ENCODE measurements at places on chromosomes 13 and 19.

DNA sequence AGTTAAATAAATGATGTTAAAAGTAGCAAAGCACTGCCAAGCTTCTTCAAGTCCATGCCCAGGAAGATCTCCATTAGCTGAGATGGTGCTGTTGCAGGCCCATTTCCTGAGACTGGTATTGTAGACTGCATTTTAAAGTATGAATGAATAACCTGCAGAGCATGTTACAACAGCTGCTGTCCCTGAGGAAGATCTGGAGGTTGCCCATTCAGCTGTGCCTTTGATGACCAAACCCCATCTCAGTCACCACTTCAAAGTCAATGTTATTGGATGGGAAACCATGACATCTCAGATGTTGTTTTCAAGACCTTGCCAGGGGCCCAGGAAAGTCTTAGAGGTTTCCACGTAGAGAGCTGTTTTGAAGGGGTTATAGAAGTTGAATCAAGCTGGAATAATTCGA, 281.3 kb downstream of the MTUS2 start:
- DNase-seq, result no peak

GRCh38 chr13:48783695-48784230, 130.0 kb downstream of the CYSLTR2 start:
- no peak for DNase-seq

- no peak for DNase-seq
These were observed 3.6 kb upstream of the HAS1 start for GRCh38 chr19:51727349-51727880.

DNA sequence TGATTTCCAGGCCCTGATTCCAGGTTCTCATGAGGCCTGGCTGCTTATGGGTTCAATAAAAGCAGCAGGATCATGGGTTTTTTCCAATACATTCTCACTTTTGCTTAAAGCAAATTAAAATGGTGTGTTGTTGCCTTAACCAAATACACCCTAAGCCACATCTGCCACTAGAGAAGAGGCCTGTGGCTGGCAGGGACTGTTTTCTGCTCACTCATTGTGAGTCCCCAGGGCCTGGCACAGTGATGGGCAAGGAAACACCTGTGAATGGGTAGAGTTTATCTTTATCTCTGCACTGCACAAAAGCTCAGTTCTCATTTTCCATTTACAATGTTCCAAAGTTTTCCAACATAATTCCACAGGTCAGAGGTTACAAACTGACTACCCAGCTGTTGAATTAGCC, 726.0 kb downstream of the UQCRFS1 start:
- no peak for DNase-seq

GRCh38 chr13:40599124-40599523, 67.3 kb downstream of the FOXO1 start:
- no peak for DNase-seq

DNA sequence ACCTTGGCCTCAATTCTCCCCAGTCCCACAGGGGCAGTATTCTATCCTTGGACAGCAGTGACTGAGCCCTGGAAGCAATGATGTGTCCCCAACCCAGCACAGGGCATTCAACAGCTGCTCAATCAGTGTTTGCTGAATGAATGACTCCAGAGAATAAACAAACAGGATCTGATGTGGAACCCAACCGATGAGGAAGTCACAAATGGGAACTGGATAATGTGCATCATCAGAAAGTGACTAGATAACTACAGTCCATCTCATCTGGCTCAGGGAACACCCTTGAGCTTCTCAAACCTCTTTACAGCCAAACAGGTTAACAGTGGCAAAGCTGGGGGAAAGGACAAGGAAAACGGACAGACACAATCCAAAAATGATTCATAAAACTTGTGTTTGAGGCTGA, 8.2 kb downstream of the SLC25A30 start:
- DNase-seq, result no peak

DNA sequence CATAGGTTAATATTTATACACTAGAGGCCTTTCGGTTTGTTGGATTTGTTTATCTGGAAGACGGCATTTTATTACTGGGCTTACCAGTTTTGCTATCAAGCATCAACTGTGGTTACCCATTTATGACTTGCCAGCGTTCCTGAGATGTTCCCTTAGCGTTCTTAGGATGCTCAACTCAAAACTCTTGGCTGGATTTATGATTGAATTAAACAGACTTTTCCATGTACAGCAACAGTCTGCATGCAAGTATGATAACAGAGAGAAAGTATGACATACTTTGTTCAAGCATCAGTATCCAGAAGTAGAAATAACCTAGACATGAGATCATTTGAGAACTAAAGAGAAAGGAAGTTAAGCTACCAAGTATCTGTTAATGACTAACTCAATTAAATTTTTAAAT, 29.9 kb upstream of the RNF113B start:
- DNase-seq, result no peak

GRCh38 chr13:42189061-42189460, 82.9 kb upstream of the AKAP11 start:
- DNase-seq, result no peak

DNA sequence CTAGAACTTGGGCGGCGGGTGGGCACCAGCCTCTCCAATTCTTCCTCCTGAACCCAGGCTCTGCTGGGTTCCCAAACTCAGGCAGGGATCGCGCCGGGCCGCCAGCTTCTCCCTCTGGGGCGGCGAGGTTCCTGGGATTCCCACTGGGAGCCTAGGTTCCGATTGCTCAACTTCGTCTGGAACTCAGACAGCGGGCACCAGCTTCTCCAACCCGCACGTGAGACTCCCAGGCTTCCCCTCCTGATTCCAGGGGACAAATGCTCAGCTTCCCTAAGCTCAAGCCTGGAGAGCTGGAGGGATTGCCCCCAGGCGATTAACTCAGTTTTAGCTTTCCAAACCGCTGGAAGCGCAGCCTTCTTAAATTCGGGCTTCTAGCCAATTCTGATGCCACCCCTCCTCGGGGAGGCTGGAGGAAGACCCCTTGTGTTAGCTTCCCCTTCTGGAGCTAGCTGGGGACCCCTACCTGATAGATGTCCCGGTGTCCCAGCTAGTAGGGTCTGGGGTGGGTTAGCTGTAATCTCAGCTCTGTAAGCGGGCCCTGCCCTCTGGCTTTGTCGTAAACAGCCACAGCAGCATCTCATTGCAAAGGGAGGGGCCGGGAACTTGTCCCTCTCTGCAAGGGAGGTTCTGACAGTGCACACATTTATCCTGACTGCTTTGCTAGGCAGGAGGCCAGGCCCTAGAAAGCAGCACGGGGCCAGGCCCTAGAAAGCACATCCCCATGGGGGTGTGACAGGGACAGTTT, 671 bp downstream of the MCOLN1 start:
- DNase-seq, result no peak

- DNase-seq, result no peak
These were observed 959.9 kb downstream of the DIAPH3 start for GRCh38 chr13:59203855-59204254.

- no peak for DNase-seq
These were observed 60.4 kb upstream of the ABCC4 start for GRCh38 chr13:95361686-95362085.

DNA sequence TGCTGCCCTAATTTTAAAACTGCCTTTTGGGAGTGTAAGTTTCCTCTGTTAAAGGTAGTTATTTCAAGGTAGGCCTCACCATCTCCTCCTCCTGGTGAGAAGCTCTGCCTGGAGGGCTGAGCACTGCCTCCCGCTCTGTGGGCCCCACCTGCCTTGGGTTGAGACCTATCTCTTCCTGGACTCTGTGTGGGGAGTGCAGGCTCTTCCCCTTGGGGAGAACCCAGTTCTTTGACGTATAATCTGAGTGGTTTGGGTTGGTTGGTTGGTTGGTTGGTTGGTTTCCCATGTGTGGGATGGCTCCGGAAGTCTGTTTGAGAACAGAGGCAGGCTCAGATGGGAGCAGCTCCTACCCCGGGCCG, 39.1 kb downstream of the ACTN4 start:
- DNase-seq, result peak; percentile 18

GRCh38 chr13:76038920-76039716, 403.0 kb downstream of the LMO7 start:
- no peak for DNase-seq

- no peak for DNase-seq
These were observed 7.9 kb upstream of the SERTAD3 start for GRCh38 chr19:40452016-40452415.

DNA sequence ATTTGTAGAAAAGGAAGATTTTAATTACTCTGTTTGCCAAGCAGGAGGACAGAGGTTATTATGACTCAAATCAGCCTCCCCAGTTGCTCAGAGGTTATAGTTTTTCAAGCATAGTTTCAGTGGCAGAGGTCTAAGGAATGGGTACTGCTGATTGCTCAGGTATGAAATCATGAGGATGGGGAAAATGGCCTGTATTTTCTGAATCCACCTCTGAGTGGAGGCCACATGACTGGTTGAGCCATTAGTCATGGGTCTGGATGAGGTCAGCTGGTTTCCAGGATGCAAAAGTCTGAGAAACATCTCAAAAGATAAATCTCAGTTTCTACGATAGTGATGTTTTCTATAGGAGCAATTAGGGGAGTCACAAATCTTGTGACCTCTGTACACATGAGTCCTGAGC, 62.8 kb upstream of the CEACAM8 start:
- no peak for DNase-seq

DNA sequence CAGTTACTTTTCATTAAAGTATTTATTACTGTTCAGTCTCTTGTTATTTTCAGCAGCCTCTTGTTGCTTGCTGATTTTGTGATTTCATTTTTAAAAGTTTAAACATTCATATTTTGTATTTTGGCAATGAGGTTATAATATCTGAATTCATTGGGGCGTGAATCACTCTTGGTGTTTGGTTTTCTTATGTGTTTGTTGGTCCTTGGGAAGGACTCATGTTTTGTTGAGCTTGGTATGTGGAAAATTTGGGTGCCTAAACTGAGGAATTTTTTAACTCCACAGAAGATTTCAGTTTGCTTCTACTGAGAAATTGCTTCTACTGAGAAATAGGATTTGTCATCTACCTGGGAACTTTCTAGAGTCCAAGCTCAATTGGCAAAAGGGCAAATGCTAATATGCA, 38.2 kb downstream of the PDS5B start:
- no peak for DNase-seq

- no peak for DNase-seq
These were observed 12.2 kb upstream of the CACNG6 start for GRCh38 chr19:53978975-53979801.

- no peak for DNase-seq
These were observed 2.1 kb upstream of the BSG start for GRCh38 chr19:570251-570686.

DNA sequence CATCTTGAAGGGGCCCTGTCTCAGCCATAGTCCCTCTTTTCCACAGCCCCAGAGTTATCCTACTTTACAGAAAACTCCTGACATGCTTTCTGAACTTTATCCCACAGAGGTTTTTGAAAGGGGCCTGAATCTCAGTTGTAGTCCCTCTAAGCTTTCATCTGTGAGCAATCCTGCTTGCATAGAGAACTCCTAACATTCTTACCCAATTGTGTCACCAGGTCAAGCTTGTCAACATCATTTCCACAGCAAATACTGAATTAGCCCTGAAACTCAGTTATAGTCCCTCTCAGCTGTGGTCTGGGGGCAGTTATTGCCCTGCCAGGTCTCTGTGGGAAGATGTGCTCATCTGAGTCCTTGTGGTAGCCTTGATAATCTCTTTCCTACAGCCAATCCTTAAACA, 2190.3 kb upstream of the PCDH20 start:
- DNase-seq, result no peak

DNA sequence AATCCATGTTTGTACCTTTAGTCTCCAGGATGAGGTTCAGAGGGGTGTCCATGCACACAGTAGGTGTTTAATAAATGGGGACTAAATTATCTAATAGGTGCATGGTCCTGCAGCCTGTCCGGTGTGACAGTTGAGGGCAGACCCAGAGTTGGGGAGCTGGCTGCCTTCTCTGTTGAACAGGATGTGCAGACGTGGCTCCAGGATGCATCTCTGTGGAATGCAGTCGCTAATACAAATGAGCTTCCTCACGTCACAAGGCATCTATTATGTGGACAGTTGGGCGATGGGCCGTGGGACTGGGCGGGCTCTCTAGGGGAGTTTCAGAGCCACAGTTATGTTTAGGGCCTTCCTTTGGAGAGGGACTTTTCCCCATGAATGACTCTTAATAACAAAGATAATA, 71.0 kb downstream of the SIPA1L3 start:
- no peak for DNase-seq

- DNase-seq, result peak; percentile 41
These were observed 365 bp downstream of the PPP6R1 start for GRCh38 chr19:55258476-55258827.

DNA sequence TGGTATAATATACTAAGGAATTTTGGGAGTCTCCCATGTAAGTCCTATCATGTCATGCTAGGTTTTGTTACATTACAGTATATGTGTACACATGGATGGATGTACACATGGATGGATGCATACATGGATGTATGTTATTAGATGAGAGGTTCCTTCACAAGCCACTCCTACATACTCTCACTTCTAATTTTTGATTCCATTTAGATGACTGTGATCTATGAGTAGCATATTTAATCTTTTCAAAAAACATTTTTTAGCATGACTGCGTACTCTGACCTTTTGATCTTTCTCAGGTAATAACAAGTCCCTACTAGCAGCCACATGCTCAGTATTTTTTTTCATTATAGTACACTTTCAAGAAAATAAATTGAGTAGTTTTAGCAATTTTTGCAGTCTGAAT, 441.8 kb downstream of the SLITRK1 start:
- DNase-seq, result no peak

GRCh38 chr19:17953869-17954268, 13.0 kb upstream of the KCNN1 start:
- no peak for DNase-seq

GRCh38 chr19:6958791-6959190, 62.4 kb downstream of the MBD3L2B start:
- DNase-seq, result no peak

DNA sequence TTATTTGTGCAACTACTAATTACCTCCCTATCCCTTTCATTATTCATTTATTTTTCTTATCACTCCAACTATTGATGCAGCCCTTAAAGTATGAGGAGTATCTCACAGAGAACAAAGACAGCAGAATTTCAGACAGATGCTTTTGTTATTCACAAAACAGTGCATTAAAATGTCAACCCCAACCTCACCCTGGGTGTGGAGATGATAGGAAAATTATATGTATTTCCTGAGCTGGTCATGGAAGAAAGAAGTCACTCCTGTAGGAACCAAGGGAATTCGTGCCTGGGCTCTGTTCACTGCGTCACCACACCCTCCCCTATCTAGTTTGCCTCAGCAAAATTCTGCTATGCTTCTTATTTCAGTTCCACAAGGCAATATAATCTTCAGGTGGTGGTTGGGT, 315.5 kb downstream of the OXGR1 start:
- no peak for DNase-seq

DNA sequence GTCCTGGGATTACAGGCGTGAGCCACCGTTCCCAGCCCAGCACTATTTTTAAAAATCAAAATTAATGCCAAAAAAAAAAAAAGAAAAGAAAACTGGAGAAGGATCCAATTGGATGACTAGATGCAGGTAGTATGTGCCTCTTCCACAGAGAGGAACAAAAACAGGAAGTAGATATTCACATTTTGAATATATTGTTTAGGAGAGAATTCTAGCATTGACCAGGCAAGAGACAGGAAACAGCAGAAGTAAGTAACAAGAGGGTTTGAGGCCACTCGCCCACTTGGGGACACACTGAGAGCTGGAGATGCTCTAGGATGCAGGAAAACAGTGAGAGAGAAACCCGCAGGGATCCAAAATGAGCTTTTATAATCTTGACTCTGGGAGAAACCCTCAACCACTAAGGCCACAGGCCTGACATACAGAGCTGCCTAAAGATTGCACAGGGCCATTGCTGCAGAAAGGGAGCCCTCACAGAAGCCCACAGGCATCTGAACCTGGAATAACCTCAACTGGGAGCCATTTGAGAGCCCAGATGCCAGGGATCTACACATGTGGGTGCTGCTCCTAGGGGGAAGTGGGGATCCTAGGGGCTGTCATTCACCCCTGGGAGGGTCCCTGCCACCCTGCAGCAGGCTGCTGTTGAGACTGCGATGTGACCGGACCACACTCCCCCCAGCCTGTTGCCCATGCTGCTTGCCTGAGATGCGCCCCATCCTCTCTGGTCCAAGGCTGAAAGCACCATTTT, 28.2 kb downstream of the IGFL2 start:
- DNase-seq, result no peak

All from activated CD4-positive, alpha-beta T cell treated with anti-CD3 and anti-CD28 coated beads for 4 hours (primary cell).